ENCODE measurements at places on chromosomes 4 and X.

GRCh38 chr4:55540271-55540670 is 6.4 kb downstream of the CLOCK start:
- DNase-seq, result no peak

- no peak for DNase-seq
These were observed 2.9 kb downstream of the LAMTOR3 start for GRCh38 chr4:99891351-99891750.

DNA sequence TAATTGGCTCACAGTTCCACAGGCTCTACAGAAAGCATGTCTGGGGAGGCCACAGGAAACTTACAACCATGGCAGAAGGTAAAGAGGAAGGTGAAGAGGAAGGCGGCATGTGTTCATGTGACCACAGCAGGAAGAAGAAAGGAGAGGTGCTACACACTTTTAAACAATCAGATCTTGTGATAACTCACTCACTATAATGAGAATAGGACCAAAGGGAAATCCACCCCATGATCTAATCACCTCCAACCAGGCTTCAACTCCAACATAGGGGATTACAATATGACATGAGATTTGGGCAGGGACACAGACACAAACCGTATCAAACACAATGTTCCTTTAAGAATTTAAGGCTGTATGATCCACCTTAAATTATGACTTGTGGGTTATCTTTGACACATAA is 10.5 kb upstream of the PGM2 start:
- DNase-seq, result no peak

- DNase-seq, result no peak
These were observed 585.7 kb downstream of the IL15 start for GRCh38 chr4:142222127-142222526.

GRCh38 chrX:84187533-84188319 is at the start of gene RPS6KA6:
TSS of gene RPS6KA6 (minus strand) at chrX:84188199. CDS start at chrX:84187899, 300 bp downstream.
- no peak for DNase-seq

DNA sequence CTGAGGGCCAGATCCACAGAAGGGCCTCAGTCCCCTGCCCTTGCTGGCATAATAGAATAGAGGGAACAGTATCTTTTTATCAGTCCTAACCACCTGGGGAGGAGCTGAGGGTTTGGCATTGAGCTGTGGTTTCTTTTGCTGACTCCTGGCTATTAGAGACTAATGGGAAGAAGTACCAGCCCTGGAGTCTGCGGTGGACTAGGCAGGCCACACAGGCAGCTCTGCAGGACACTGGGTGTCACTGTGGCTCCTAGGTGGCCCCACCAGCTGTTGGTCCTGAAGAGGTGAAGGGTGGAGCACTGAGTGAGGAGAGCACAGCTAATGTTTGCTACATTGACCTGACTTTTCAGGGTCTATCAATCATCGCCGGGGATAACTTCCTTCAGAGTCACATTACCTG is 52.8 kb upstream of the GPC4 start:
- DNase-seq, result no peak

DNA sequence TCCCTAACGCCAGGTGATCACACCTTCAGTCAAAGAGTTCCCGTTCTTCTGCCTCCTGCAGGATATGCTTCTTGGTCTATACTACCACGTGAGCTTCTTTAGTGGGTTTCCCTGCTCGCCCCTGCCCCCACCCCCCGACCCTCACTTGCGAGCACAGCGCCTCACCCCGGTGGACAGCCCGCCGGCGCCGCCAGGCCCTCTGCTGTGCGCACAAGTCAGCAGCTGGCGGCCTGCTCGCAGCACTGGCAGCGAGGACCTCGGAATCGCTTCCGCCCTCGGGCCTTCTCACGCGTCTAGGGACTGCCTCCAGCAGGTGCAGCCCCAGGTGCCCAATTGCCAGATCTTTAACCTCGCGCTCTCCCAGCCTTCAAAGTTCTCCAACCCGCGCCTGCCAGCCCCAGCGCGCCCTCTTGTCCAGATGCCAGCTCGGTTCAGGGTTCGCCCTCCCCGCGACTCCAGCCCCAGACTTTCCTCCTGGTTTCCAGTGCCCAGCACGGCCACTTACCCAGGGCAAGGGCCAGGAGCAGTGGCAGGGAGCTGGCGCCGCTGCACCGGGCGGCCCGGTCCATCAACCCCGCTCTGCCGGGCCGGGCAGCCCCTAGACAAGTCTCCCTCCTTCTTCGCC is 454 bp downstream of the BTC start:
- peak; percentile 50 for DNase-seq

- DNase-seq, result no peak
These were observed 6.0 kb upstream of the DUSP9 start for GRCh38 chrX:153640736-153641575.

DNA sequence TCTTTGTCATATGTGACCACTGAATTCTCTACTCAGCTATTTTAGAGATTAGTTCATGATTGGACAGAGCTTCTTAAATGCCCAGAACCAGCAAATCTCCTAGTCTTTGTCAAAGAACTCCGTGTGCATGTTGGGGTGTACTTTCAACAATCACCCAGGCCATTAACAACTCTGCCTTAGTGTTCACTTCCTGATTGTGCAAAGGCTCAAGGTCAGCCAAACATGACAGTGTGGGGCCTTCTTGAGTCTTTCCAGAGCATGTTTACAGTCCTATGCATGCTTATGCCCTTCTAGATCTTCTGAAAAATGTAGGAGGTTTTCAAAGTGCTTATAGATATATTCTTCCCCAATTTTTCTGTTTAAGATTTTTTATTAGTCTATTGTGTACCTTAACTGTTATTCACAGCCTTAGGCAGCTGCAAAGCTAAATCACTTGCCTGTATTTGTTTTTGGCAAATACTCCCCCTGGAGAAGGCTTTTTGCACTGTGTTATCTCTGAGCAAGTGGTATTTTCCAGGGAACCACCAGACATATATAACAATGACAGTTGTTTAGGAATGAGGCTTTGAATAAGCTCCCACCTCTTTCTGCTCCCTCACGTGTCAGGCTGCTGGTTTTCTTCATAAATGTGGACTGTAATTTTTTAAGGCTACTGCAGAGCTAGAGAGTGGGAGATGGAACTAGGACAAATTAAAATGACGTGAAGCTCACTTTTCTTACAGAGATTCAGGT is 24.0 kb upstream of the DRP2 start:
- no peak for DNase-seq
